Central memory CD4-positive, alpha-beta T cell (primary cell): ENCODE measurements at places on chromosomes 6 and 20.
A peak's percentile ranks its signal among the peaks of the same experiment; 100 is the strongest.

- DNase-seq, result no peak
Measured at GRCh38 chr6:79031821-79032590, 46.0 kb downstream of the PHIP start.

DNA sequence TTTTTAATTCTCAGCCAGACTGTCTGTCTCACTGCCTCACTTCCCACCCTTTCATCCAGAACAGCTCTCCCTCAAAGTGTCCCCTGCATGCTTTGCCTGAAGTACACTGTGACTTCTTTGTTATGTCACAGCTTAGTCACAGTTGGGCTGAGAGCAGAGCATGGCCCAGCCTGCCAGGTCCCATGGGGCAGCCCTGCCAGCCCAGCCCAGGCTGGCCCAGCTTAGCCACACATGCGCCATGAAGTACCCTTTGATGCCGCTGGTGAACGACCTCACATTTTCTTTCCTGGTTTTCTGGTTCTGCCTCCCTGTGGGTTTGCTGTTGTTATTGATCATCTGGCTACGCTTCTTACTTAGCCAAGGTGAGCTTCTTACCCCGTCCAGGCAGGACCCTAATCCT is at the start of gene ADIG:
TSS of gene ADIG (plus strand) at position 185 of the 400 bp plus-strand sequence. CDS start at position 239, 54 bp downstream.
- no peak for DNase-seq

GRCh38 chr20:38866265-38867061 is 59.8 kb upstream of the FAM83D start:
- DNase-seq, result no peak

DNA sequence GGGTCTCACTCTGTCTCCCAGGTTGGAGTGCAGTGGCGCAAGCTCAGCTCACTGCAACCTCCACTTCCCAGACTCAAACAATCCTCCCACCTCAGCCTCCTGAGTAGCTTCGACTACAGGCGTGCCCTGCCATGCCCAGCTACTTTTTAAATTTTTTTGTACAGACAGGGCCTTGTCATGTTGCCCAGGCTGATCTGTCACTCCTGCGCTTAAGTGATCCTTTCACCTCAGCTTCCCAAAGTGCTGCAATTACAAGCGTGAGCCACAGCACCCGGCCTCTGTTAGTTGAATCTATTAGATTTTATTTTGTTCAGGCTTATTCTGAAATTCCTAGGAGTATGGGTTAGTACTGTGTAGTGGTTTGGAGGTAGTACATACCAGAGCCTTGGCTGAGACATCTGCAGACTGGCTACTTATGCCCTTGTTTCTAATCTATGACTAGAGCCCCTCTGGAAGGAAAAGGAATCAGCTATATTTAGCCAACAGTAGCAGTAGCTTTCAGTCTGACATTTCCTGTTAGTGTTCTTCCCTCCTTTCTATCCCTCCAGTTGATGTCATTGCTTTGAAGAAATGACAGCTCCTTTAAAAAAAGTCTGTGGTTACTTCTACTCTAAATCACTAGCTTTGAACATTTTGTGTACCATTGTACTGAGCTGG is 74.4 kb downstream of the ITCH start:
- no peak for DNase-seq

- DNase-seq, result no peak
Measured at GRCh38 chr20:3716195-3716834, 3.9 kb upstream of the SIGLEC1 start.

DNA sequence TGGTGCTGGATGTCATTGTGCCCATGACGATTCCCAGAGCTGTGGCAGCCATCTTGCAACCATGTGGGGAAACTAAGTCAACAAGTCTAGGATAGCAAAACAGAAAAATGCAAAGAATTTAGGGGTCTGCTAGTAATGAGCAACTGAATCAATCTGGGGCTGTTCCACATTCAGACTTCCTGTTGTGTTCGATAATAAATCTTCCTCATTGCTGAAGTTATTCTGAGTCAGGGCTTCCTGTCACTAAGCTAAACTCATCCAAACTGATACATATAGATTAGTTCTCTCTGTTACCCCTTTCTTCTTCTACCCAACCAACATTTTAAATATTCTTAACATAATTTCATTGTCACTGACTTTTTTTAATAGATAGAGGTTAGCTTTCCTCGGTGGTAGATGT is 205.9 kb downstream of the HACE1 start:
- no peak for DNase-seq

DNA sequence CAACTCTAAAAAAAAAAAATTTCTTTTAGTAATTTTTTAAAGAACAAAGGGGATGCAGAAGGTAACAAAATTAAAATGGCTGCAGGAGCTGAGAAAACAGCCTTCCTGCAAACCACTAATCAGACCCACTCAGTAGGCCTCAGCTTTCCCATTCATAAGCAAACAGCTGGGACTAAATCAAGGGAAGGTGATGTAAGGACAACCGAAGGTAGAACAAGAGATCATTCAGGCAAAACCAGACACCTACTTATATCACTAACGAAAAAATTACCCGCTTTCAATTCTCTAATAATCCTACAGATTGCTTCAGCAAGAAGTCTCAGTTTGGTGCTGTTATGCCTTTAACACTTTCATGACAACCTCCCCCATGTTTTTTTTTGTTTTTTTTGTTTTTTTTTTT is 124.0 kb downstream of the ZMYND8 start:
- no peak for DNase-seq

DNA sequence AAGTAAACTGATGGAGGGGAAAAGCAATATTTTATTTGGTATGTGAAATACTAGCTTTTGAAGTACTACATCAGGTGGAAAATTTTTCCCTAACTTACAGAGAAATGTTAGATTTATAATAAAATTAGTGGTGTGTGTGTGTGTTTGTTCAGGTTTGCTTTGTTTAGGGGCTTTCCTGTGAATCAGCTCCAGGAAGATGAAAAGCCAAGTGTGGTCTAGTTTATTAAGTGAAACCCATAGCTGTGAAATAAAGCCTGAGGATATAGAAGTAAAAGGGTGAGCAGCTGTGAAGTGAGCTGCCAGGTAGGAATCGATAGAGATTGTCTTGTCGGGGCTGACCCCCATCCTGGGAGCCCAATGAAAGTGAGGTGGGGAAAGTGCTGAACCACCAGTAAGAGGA is 347.6 kb upstream of the IMPG1 start:
- no peak for DNase-seq

GRCh38 chr20:49123982-49124381 is 64.2 kb downstream of the STAU1 start:
- DNase-seq, result no peak

DNA sequence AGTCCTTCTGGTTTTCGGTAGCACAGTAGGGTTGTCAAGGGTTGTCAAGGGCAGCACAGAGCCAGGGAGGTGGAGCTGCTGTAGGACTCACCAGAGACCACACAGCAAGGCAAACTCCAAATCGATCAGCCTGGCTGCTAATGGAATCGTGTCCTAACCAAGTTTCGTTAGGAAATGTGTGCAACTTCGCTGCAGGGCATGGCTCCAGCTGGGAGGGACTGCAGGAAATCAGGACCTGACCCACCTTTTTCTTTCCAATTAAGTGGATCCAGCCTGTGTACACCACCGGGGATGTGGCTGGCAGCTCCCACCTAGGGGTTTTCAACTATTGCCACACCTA is 251.7 kb upstream of the QKI start:
- DNase-seq, result no peak

DNA sequence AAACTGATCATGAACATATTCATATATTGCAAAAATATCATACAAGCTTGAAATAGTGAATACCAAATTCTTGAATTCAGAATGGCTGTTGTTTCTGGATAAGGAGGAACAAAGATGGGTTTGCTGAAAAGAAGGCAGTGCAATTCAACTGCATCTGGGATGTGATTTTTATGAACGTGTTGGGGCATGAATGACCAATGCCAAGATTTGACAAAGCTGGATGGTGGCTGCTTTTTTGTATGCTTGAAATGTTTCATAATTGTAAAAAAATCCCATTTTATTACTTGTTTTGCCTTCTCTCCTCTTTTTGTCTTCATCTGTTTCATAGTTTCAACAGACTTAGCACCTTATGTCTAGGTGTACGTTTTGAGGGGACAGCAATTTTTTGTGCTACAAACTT is 36.8 kb upstream of the BCAS1 start:
- DNase-seq, result no peak

GRCh38 chr6:32075781-32076180 is 33.4 kb downstream of the TNXB start:
- no peak for DNase-seq

DNA sequence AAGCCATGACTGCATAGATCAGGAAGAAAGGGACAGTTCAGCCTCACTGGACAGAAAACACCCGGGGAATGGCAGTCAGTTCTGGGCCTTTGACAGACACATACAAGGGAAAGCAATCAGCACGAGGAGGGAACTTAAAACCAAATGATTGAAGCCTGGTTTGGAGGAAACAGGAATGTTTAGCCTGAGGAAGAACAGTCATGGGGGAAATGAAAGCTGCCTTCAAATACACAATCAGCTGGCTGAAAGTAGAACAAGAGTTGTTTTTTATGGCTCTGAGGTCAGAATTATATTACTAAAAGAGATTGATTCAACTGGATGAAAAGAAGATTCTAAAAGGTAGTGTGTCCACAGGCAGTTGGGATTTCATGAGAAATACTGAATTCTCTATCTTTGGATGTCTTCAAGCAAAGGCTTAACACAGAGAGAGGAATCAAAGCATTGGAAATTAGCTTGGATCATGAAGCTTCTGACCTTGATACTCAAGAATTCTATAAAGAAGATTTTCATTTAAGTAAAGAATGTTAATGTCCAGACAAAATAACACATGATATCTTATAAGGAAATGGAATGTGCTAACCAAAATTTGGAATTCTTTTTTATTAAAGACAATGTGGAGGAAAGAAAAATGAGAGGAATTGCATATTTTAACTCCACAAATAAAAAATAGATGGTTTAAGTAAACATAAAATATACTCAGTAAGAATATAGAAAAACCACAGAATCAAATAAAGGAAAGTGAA is 216.6 kb downstream of the IBTK start:
- DNase-seq, result no peak

DNA sequence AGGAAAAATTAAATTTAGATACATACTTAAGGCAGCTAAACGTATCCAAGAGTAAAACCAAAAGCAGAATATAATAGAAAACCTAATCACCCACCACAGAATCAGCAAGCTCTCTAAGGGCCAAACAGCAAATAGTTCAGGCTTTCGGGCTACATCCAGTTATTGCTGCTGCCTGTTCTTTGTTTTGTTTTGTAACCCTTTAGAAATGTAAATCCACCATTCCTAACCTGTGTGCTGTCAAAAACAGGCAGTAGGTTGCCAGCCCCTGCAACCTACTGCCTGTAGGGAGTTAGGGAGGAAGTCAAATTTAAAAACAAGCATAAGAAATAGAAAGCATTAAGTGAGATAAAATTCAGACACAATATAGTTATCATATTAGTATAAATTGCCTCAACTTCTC is 225.9 kb downstream of the PTPRT start:
- DNase-seq, result no peak

DNA sequence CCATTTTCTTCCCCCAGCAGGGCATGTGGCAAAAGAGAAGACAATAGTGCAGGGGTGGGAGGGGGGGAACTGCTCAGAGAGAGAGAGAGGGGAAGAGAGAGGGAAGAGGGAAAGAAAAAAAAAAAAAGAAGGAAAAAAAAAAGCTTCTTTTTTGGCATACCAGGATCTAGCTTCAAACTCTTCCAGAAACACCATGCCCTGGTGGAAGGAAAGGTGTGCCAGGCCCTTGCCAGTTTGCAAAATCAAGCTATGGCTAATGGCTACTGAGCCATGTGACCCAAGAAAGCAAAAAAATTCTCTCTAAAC is 326 bp downstream of the ZMYND8 start:
- no peak for DNase-seq

DNA sequence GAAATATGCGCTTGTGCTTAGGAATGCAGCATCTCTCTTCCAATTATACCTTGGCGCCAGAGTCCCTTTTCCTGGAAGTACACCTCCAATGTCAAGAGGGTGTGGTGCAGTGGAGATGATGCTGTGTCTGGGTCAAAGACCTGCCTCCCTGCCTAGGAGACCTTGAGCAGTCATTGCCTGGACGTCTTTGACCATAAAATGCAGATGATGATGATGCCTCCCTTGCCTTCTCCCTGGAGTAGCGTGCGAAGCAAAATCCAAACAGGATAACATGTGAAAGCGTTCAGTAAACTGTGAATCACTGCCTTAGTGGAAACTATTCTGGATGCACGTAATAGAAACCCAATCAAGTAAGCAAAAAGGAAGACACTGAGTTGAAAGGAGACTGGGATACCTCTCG is 97.4 kb upstream of the ARMC2 start:
- DNase-seq, result no peak

DNA sequence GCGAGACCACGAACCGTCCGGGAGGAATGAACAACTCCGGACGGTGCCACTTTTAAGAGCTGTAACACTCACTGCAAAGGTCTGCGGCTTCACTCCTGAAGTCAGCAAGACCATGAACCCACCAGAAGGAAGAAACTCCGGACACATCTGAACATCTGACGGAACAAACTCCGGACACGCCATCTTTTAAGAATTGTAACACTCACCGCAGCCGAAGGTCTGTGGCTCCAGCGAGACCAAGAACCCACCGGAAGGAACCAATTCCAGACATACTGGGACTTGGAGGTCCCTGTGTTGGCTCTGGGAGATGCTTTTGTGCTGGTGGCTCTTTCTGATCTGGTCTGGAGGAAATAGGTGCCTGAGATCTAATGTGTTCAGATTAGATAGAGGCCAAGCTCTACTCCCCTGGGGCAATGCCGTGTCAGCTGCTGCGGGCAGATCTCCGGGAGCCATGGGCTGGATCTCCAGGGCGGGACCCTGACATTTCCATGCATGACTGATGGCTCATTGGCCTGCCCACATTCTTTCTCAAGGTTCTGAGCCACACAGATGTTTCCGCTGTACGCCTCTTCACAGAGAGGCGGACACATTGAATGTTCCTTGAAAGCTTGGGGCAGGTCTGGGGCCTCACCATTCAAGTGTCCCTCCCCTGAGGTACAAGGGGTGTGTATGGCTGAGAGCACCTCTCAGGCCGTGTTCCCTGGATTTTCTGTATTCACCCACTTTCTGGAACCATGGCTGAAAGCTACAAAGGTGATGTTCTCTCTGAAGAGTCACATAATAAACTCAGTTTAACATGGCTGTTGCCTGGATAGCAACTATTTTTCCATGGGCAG is 29.3 kb downstream of the GMPR start:
- no peak for DNase-seq

GRCh38 chr6:10510592-10511367 is 10.4 kb upstream of the GCNT2 start:
- DNase-seq, result peak; percentile 14

GRCh38 chr6:143253586-143253985 is 192.9 kb downstream of the AIG1 start:
- DNase-seq, result no peak

DNA sequence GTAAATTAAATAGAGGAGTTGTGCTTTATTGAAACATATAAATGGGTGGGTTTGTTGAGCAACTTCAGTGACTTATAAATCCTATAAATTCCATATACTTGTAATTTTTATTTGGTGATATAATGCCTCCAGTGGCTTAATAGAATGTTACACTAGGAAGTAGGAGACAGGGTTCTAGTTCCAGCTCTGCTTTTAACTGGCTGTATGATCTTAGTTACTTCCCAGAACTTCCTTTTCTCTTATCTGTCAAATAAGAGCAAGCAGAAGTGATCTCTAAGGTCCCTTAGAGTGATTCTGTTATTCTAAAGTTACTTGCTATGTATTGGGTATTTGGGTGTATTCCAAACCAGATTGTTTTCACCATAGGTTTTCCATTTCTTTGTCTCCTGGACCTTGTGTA is 10.2 kb downstream of the ZSCAN23 start:
- no peak for DNase-seq
